ENCODE measurements at places on chromosomes 6 and 20.

- DNase-seq: no peak
These were observed 65.8 kb downstream of the E2F3 start for GRCh38 chr6:20467437-20467836.

- no peak for DNase-seq
These were observed 82.9 kb upstream of the EXOC2 start for GRCh38 chr6:775863-776262.

DNA sequence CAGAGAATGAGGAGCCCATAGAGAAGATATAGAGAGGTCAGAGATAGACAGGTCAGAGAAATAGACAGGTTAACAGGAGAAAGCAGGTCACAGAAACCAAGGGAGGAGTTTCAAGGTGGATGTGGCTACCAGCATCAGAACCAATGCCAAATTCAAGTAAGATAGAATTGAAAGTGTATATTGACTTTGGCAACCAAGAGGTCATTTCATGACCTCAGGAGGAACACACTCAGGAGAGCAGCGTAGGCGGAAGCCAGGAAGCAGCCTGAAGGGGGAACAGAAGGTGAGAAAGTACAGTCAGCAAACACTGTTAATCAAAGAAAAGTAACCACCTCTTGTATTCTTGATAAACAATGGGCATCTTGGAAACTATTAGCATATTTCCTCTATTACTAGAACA lies 33.9 kb upstream of the ALDH8A1 start:
- DNase-seq: no peak

- no peak for DNase-seq
These were observed 13.6 kb downstream of the IP6K3 start for GRCh38 chr6:33732817-33733708.

- DNase-seq: no peak
These were observed 33.5 kb downstream of the TRPC4AP start for GRCh38 chr20:35059110-35059509.

- DNase-seq: no peak
These were observed 1013.8 kb upstream of the CITED2 start for GRCh38 chr6:140388192-140388802.

DNA sequence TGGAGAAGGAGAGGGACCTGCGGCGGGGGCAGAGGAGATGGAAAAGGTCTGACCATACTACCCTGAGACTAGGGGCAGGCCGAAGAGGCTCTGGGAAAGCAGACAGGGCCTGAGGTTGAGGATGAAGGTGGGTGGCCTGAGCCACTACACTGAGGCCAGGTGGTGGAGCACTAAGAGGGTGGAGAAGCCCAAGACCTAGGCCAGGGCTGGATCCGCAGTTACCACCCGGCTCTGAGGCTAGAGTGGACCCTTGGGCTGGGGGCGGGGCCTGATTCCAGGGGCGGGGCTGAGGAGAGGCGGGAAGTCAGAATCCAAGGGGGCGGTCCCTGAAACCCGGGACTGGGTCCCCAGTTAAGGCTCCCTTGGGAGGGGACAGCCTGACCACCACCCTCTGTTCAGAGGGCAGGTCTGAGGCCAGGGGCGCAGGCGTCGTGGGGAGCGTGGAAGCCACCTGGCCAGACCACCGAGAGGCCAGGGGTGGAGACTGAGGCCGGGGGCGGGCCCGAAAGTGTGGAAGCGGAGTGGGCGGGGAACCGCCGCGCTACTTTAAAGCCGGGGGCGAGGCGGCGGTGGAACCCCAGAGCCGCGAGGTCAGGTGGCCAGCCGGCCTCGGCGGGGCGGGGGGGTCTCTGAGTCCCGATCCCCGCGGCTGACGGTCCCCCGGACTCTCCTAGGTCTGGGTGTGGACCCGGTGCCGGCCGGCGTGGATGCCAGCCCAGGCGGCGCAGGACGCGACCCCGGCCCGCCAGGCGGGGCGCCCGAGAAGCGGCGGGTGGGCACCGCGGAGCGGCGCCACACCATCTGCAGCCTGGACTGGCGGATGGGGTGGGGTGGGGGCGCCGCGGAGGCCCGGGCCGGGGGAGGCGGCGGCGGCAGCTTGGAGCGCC lies 8.3 kb downstream of the CCM2L start:
- no peak for DNase-seq

GRCh38 chr20:62704341-62704948 lies 4.2 kb upstream of the NTSR1 start:
- peak; percentile 70 for DNase-seq

GRCh38 chr20:23530937-23531567 lies 37.2 kb downstream of the CST9L start:
- DNase-seq: no peak

DNA sequence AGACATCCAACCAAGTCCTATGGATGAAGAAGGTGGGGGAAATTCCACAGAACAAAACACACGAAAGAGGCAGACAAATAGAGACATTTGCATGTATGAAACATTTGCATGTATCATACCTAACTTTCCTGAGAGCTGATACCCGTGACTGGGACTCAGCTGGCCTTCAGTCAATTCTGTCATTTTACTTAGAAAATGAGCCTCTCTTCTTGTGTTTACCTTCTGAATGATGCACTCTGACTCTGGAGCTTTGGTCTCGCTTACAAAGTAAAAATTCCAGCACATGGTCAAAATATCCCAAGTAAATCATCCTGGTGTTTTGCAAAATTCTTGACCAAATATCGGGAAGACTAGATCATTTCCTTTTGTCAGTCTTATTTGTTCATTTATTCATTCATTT lies 46.9 kb downstream of the MMUT start:
- no peak for DNase-seq

- no peak for DNase-seq
These were observed 56.9 kb upstream of the CTNNBL1 start for GRCh38 chr20:37636977-37637376.

DNA sequence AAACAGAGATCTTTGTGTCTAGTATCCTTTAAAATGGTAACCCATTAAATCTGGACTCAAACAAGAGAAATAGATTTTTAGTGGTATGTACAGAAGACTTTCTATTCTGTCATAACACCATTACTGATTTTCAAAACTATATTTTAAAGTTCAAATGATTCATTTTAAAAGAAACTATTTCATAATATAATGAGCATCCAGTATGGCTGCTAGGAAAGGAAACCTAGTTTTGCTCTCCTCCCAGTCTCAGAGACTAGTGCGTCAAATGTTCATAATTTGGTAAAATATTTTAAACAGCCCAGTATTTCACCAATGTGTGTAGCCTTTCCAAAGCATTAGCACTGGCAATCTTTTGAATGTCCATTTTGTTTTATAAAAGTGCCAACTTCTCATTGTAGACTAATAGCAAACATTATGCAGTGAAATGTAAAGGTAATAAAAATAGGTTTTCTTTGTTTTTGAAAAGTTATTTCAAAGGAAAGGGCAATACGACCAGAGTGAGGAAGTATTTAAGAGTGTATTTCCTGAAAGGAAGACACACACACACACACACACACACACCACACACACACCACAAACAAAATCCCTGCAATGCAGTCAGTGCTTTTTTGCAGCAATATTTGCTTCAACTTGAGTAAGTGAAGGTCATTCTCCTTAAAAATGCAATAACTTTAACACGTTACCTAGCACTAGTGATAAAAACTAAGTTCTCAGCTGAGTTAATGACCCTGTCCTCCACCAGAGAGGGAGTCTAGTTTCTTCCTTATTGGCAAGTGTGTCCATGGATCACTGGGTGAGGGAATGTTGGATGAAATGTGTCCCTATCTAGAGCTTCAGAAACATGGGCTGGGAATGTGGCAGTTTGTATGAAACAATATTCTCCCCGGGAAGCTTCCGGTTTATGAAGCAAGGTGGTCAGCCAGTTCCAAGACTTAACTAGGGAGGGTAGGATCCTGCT lies 4.6 kb downstream of the PPP1R3G start:
- no peak for DNase-seq

DNA sequence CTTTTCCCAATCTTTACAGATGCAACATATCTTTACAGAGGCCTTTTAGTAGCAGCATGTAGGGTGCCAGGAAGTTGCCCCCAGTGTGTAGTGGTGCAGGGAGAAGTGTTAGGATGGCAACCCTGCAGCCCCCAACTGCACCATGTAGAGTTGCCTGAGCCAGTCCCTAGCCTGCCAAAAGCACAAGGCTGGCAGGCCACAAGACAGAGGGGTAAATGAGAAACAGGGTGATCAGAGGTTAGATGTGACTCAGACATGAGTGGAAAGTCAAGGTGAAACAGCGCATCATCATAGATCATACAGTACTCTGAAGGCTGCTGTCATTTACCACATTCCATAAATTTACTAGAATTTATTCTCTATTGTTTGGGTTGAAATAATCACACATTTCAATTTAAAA lies 467.5 kb downstream of the PRKN start:
- DNase-seq: no peak

DNA sequence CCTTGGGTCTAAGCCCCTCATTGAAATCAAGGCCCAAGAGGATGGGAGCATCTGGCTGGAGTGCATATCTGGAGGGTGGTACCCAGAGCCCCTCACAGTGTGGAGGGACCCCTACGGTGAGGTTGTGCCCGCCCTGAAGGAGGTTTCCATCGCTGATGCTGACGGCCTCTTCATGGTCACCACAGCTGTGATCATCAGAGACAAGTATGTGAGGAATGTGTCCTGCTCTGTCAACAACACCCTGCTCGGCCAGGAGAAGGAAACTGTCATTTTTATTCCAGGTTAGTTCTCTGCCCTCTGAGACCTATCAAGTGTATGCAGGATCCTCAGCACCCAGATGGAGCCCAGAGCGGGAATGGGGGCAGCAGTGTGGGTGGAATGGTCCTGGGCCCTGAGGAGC lies 5.1 kb downstream of the BTN2A2 start:
- DNase-seq: no peak

DNA sequence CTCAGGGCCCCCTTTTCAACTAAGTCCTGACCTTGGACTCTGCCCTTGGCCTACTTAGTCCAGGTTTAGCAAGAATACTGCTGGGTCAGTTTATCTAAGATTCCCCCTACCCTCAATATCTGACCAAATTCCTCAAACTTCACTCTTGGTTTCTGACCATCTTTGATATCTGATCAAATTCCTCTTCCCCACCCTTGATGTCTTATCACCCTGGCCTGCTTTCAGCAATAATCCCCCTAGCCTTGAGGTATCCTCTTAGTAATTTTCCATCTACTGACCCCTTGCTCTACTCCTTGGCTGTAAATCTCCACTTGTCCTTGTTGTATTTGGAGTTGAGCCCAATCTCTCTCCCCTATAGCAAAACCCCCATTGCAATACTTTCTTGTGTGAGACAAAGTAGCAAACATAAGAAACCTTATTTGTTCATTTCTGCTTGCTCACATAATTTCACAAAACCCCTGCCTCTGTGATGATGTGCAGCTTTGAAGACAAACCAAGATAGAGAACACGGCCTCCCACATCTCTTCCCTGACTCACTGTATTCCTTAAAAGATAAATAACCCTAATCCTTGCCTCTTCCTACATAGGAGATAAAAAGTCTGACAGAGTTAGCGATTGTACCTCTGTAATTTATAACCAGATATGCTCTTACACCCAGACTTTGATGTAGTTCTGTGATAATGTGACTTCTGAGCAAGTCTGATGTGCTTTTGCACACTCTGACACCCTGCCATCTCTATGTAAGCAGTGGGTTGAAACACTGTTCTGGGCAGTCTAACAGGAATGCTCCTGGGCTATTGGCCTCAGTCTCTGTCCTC lies 13.8 kb upstream of the IYD start:
- no peak for DNase-seq

GRCh38 chr20:39538317-39538716 lies 576.2 kb downstream of the DHX35 start:
- DNase-seq: no peak

DNA sequence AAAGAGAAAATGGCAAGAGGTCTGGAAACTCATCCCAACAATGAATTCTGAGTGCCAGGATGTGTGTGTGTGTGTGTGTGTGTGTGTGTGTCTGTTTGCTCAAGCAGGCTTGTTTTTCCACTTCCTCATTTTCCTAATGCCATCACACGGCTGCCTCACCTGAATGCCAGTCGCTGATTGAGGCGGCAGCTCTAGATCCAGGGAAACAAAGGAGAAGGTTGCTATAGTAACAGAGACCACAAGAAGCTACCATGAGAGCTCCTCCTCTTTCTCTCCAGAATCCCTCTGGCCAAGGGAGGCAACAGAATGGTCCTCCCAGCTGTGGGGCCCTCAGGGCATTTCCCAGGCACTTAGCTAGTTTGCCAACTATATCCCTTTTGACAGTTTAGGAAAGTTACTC lies 241.1 kb upstream of the TSHZ2 start:
- peak; percentile 40 for DNase-seq

DNA sequence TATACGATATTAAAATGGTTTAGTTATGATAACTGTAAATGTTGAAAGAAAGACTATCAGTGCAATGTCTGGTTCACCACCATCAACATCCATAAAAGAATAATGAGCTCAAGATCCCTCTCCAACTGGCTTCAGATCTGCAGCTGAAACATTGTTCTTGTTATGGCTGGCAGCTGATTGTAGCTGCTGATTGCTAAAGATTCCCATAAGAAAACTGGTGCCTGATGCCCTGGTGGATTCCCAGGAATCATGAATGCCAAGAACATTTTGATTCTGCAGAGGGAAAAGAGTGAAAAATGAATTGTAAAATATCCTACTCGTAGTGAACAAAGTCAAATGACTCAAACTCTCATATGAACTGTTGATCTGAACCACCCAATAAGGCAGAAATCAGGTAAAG lies 1160.2 kb downstream of the EPHA7 start:
- DNase-seq: no peak

- no peak for DNase-seq
These were observed 252.2 kb downstream of the ADGB start for GRCh38 chr6:146850981-146851380.

- no peak for DNase-seq
These were observed 11.5 kb downstream of the TREML4 start for GRCh38 chr6:41239467-41240159.

GRCh38 chr6:119158057-119158848 lies 79.8 kb upstream of the FAM184A start:
- DNase-seq: no peak

DNA sequence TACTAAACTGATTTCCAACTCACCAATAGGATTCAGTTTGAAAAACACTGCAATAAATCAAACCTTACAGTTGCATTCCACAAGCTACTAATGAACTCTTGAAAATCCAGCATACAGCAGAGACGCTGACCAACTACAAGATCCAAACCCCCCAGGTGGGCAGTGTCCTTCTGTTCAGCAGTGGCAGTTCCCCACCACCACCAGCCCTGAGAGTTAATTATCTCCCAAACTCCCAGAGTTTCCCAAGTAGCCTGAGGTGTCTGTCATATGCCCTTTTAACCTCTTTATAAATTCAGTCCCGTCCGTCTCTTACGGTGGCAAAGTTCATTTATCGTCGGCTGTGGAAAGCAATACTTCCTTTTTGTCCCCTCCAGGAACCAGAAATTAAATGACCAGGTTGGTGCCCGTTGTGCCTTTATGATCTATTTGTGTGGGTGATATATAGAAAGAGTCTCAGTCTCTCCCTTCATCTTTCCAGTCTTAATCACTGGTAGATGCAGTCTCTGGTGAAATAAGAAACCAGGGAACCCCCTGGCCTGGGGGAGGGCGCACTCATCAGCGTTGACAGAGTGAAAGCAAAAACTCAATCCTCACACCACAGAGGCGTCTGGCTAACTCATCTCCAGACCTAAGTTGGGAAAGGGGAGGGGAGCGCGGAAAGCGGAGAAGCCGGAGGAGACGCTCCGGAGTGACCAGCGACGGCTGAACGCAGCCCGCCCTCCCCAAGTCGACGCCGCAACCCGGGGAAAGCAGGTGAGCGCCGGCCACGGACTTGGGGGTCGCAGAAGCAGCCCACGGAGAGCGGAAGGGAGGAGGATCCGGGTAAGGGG lies 717 bp downstream of the MRPL14 start:
- no peak for DNase-seq

Measured in epithelial cell of prostate (primary cell).